ENCODE measurements at places on chromosomes 5 and 9. TPM values are rescaled to one million over a fixed set of nuclear protein-coding genes. Genes with fewer than 3 reads are reported as not detected.

Gene CERCAM
- total RNA-seq = 36.9 TPM

Gene GPR21
- not detected for total RNA-seq

Gene WHRN
- total RNA-seq = 5.0 TPM

Gene TMED9
- 275 TPM for total RNA-seq

Gene DDX4
- total RNA-seq = not detected

Gene OR5C1
- not detected for total RNA-seq

Gene LCN6
- not detected for total RNA-seq

Gene PCDHGA10
- not detected for total RNA-seq

Gene SNX18
- 7.2 TPM for total RNA-seq

Gene FOXE1
- total RNA-seq = 2.5 TPM

All from A549 treated with Mapracorat at 1 μM for 4 hours (cell line).